Stimulated activated CD4-positive, alpha-beta T cell treated with anti-CD3 and anti-CD28 coated beads, Interleukin-12 subunit alpha, Interleukin-12 subunit beta, amount 100 ng/mL, for 24 hours (primary cell): ENCODE measurements at places on chromosomes 4 and X.

DNA sequence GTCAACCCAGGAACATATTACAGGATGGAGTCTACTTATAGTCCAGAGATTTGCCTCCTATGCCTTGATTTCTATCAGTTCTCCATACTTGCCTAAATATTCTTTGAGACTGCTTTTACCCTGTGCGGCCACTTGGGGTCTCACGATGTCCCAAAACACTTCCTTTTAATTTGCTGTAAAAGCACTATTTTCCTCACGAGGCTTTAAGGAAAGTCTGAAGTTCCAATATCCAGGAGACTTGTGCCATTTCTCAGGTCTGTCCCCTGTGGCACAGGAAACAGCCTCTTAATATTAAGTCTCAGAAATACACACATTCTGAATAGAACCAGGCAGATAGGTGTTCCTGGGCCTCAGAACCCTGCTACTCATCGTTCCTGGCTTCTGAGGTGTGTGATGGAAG is 142.9 kb downstream of the TMEM164 start:
- DNase-seq: no peak

DNA sequence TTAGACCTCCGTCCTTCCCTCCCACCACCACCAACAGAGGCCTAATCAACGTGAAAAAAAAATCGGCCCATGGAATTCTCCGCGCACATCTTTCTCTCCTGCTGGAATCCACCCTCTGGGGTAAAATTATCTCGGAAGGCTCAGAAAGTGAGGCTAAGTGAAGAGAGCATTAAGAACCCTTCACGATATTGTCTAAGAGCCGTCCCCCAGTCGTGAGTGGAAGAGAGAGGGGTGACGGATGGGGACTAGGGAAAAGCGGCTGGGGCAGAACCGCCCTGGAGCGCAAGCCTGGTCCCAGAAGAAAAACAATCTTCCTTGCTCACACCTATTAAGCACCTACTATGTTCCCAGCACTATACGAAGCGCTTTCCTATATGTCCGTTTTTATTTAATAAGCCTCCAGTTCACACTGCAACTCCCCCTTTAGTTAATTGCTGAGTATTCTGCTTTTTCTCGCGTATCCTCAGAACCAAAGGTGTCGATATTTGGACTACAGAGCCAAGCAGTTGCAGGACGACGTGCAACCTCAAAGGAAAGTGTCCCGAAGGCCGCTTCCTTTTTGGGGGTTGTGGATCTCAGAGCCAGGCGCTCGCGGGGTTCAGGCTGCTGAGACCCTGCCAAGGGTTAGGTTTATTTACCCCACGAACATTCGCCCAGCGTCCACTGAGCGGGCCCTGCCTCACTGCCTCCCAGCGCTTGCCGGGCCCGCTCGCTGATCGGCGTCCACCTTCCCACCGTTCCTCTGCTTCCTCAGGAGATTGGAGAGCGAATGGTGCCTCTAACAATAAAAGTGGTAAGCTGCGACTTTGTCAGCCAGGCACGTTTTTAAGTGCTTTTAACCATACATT is 889 bp downstream of the MGARP start:
- DNase-seq: no peak

DNA sequence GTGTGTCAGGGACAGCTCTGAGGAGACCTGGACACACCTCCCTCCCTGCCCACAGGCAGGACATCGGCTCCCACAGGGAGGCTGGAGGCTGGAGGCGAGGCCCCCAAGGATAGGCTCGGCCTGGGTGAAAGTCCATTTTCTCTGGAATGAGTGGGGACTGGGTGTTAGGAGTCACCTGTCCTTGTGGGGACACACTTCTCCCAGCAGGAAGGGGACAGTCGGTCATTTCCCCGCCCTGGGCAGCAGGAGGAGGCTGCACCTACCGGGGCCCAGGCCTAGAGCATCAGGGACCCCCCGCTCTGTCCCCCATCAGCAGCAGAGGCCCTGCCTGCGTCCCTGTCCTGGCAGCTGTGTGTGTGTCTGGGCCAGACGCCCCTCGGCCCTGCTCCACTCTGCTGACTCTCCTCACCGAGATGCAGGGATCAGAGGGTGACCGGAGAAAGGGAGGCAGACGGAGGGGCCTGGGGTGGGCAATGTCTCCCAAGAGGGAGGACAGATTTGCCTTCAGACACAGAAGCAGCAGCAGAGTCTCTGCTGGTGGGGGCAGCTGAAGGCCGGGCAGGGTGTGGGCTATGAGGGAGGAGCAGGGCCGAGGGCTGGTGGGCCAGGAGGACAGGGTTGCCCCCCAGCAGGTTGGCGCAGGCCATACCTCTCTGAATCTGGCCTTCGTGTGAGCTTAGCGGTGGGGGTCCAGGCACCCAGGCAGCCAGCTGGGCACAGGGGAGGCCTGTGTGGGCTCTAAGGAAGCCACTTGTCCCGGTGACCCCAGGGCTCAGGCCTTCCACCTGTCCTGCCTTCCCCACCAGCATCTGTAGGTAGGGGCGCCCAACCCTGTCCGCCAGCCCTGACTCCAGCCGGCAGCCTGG is 125.7 kb upstream of the NKX1-1 start:
- no peak for DNase-seq

DNA sequence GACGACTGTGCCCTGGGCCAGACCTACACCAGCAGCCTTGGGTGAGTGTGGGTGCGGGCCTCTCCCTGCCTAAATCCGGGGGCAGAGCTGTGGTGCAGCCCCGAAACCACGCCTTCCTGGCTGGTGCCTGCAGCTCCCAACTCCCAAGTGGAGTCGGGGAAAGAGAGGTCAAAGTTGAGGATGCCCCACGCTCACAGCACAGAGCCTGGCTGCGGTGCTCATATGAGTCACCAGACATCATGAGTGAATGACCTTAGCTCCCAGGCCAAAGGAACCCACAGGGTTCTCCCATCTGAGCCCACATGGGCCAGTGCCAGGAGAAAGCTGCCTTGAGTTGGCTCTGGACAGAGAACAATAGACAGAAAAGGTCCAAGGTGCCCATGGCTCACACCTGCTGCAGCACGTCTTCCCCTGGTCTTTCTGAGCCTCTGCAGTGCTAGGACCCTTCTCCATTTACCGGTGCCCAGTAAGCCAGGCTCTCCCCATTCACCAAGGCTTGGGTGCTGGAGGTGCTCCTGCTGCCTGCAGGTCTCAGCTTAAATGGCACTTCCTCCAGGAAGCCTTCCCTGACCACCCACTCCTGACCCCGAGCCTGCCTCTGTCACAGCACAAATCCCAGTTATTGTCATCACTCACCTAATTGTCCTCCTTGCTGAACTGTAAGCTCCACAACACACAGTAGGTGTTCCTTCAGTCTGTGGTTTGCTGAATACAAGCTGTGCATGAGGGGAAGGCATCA is 224.2 kb downstream of the AFAP1 start:
- no peak for DNase-seq

DNA sequence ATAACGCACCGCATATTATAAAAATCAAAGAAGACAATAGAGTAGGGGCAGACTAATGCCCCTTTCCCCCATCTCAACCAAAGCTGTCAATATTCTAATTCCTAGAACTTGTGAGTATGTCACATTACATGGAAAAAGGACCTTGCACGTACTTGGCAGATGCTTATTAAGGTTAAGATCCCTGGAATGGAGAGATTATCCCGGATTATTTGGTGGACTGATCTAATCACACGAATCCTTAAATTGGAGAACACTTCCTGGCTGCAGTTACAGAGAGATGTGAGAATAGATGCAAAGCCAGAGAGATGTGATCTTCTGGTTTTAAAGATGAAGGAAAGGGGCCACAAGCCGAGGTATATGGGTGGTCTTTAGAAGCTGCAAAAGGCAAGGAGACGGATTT is 548.7 kb downstream of the SPRY1 start:
- DNase-seq: no peak

DNA sequence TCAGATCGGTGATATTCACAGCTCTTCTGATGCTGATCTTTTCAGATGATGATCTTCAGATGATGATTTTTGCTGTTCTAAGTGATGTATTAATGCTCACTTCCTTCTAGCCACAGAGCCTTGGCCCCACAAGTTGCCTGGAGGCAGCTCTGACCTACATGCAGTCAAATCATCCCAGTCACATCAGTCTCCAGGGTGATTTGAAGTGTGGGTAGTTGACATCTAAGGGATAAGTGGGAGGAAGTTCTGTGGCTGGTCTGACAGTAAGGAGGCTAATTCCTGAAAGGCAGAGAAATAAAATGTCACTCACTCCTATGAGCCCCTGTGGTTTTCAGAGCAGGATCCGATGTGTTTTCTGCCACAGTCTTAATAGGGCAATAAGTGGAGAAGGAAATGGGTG is 79.8 kb upstream of the RPL34 start:
- no peak for DNase-seq
